ENCODE measurements at places on chromosomes 1 and 21.
A peak's percentile ranks its signal among the peaks of the same experiment; 100 is the strongest.

GRCh38 chr1:242243472-242243871 lies 244.6 kb upstream of the MAP1LC3C start:
- peak; percentile 6 for DNase-seq

DNA sequence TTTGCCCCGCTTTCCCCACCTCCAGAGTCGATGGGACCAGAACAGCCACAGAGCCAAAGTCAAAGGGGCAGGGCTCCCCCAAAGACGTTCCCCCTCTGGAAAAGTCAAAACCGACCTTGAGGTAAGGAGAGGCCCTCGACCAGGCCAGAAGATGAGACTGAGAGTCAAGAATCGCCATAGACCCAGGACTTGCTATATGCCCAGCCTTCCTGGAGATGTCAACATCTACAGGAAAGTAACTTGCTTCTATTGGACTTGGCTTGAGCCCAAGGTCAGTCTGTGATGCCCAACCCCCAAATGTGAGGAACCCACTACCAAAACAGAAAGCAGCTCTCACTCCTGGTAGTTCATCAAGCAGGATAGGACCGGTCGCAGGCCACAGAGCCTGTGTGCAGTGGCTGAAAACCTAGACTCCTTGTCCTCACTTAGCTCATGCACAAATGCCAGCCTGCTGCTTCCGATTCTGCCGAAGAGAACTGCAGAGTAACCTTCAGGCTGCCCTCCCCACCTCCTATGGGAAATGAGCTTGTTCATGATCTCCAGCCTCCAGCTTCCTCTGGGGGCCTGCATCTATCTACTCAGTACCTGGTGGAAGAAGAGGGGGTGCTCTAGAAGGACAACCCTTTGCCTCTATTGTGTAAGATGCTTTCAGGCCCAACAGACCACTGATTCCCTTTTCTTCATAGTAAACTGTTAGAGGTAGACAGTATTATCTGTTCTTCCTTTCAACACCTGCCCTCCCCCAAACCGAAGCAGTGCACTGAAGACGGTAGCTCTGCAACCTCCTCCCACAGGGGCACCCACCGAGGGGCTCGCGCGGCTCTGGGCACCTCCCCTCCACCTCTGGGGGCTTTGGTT lies 1.4 kb downstream of the ACOT7 start:
- no peak for DNase-seq

- DNase-seq, result no peak
Measured at GRCh38 chr1:165031001-165031400, 325.5 kb downstream of the LMX1A start.

- DNase-seq, result no peak
Measured at GRCh38 chr1:91727763-91728162, 158.2 kb downstream of the TGFBR3 start.

- peak; percentile 56 for DNase-seq
Measured at GRCh38 chr1:231039161-231040018, 664 bp downstream of the FAM89A start.

DNA sequence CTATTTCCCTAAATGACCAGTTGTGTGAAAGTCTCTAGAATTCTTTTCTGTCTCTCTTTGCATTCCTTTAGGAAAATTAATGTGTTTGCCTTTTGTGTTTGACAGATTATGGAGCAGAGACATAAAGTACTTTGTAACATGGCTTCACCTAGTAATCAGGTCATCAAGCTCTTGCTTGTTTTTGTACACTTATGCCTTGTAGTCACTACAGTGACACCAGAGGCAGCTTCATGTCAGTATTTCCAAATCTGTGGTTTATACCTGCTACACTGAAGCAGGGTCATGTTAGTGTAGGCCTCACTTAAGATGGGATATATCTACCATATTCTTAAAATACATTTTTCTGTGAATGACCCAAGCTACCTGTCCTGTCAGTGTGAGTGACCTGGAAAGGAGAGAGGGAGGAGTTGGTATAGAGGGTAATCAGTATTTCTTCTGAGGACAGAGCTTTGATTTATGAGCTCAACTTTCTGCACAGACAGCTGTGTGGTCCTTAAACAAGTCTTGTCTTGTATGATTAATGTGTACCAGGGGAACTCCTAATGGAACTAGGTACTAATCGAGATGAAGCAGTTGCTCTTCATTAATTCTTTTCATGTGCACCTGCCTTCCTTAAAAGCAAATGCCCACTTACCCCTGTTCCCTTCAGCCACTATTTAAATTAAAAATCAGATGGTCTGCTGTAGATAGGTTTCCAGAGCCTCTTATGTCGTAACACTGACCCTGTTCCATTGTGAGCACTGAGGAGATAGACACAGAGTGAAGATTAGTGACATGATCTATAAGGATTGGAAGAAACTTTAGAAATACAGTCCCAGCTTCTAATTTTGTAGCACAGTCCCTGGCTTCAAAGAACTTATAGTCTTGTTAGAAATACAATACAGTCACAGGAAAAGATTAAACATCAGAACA lies 45.7 kb downstream of the MACO1 start:
- no peak for DNase-seq

Measured in hindlimb muscle (tissue), 1 donor.